GM12892 (cell line): ENCODE measurements at places on chromosomes 16 and 17.

DNA sequence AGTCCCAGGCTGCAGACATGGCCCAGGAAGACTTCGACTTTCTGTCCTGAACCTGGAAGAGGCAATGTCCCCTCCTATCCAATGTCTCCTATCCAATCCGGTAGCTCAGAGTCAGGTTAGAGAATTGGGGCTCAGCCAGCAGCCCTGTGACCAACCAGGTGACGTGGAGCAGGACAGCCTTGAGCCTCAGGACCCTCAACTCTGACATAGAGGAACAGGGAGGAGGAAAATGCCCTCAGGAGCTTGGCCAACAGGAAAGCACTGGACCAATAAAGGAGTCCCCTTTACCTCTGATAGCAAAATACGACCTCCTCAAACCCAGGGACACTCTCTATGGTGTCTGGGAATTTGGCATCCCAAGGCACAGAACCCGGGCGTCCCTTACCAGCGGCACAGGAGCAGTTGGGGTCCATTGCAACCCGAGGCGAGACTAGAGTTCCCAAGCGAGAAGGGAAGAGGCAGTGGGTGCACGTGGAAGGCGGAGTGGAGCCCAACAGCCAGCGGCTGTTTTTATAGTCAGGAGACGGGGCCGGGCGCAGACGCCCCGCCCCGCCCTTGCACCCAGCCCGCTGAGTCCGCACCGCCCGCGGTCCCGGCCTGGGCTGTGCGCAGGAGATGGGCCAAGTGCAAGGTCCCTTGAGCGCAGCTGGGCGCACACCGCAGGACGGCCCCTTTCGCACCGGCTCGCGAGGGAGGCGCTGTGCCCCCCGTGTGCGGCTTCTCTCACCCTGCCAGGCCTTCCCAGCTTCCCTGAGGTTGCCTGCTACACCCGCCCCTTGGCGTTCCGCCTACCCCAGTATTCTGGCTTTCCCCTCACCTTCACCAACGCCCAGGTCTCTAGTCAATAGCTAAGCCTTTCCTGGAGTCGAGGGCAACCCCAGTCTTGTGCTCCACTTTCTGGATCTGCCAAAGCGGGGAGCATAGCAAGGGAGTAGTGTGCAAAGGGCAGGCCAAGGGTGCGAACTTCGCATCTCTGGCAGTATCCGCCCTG lies at the start of gene MT1G:
Gene MT1G, minus strand, starts transcription at position 485 of the 991 bp plus-strand sequence. Its CDS starts 72 bp downstream, at position 413.
- no peak for DNase-seq

DNA sequence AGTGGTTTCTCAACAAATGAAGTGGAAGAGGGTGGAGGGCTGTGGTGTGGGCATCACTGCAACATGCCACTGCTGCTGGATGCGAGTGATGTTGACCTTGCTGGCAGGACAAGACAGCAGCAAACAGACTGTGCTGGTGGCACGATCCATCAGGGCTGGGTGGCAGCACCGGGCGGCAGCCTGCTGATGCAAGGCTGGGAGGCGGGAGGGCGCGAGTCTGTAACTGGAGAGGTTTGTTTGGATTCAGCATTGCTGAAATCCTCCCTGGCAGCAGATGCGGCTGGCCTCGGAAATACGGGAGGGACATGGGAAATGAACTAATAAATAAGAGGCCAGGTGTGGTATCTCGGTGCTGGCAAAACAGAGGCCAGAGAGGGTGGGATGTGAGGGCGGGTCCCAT lies 224.2 kb downstream of the ENGASE start:
- DNase-seq, result no peak

- DNase-seq, result no peak
Measured at GRCh38 chr17:66855204-66855603, 20.3 kb downstream of the CACNG5 start.

DNA sequence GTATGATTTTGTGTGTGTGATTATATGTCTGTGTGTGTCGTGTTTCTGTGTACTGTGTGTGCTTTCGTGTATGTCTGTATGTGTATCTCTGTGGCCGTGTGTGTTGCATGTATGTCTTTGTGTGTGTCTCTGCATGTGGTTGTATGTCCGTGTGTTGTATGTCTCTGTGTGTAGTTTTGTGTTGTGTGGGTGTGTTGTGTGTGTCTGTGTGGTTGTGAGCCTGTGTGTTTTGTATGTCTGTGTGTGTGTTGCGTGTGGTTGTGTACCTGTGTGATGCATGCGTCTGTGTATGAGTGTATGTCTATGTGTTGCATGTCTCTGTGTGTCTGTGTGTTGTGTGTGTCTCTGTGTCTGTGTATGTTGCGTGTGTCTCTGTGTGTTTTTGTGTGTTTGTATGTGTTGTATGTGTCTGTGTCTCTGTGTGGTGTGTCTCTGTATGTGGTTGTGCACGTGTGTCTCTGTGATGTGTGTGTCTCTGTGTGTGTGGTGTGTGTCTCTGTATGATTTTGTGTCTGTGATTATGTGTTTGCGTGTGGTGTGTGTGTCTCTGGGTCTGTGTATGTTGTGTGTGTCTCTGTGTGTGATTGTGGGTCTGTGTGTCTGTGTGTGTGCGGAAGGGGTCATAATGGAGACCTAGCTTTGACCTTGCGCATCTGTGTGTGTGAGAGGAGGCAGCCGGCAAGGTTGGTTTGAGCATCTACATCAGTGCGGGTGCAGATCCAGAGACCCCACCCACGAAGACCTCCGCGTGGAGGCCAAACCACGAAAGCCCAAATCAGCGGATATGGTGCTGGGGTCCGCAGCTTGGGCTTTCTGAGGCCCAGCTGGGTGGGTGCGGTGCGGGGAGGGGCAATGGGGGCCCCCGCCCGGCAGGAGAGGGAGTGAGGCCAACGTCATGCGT lies 212.6 kb upstream of the GSE1 start:
- no peak for DNase-seq

- no peak for DNase-seq
Measured at GRCh38 chr16:58501242-58502131, 1.5 kb downstream of the NDRG4 start.

DNA sequence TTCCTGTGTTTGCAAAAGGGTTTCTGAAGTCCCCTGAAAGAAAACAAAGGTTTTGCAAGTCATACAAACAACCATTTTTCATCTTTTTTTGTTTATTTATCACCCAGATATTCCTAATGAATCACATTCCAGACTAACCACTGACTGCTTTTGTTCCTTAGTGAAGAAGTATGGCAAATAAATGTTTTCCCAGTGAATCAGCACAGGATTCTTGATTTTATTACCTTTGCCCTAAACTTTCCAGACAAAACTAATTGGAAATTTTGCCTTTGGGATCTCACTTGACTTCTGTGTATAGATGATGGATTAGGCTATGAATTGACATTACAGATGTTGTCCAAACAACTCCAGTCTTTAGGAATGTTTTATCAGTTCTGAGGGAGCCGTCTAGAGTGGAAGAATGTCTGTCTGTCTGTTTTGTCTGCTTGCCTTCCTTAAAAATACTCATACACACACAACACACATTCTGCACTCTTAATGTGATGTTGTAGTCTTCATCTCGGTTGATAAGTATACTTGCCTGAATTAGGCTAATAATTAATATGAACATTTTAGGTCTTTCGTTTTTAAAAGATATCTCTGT lies 48.9 kb downstream of the VMP1 start:
- DNase-seq, result no peak

DNA sequence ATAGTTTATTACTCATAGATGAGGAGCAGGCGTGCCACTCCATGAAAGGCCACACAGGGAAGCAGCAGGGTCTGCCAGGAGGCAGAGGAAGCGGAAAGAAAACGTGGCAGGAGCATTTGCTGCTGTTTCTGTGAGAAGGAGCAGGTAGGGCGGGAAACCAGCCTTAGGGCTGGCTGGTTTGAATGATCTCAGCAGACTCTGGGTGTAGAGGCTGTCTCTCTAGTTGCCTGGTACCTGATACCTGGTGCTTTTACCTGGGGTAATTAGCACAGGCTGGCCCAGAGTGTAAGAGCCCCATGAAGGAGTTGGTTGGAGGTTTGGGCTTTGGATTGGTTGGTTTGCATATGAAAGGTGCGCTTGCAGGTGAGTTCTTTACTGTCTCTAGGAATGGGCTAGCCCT lies 205.0 kb upstream of the CACNG3 start:
- no peak for DNase-seq
